CD14-positive monocyte (primary cell): ENCODE measurements at places on chromosomes 1 and 21.

DNA sequence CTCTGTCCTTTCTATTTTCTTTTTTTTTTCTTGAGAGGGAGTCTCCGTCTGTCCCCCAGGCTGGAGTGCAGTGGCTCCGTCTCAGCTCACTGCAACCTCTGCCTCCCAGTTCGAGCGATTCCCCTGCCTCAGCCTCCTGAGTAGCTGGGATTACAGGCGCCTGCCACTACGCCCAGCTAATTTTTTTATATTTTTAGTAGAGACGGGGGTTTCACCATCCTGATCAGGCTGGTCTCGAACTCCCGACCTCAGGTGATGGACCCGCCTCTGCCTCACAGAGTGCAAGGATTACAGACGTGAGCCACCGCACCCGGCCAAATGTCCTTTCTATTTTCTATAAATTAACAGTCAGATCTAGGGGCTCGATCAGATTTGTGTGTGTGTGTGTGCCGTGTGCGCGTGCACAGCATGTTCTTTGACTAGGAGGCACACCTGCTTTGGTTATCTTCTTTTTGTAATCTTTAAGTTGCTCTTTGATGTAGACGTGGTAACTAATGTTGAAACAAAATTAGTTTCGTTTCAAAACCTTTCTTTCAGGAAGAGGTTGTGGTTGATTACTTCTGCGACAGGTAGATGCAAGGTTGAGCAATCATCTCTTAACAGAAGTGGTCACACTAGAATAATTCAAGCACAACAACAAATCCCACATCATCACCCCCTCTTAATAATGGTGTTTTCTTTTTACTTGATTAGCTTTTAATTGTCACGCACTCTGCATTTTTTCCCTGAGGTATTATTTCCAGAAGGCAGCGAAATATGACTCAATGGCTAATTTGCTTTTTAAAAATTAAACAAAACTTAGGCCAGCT, 779 bp upstream of the DEGS1 start:
- no peak for DNase-seq

- no peak for DNase-seq
These were observed 227.2 kb downstream of the OLFM3 start for GRCh38 chr1:101769520-101769919.

GRCh38 chr1:165056914-165057313, 299.6 kb downstream of the LMX1A start:
- DNase-seq, result no peak

- DNase-seq, result no peak
These were observed 67.2 kb downstream of the UCK2 start for GRCh38 chr1:165894591-165894990.

- DNase-seq, result no peak
These were observed 15.8 kb downstream of the GADD45A start for GRCh38 chr1:67700692-67701410.

DNA sequence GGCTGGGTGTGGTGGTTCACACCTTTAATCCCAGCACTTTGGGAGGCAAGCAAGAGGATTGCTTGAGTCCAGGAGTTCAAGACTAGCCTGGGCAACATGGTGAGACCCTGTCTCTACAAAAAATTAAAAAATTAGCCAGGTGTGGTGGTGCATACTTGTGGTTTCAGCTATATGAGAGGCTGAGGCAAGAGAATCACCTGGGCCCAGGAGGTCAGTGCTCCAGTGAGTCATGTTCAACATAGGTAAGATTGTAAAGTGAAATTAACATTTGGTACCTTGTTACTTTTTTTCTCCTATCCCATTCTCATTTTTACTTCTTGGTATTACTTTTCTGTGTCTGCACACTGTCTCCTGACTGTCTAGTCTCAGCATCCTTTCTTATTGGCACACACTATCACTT, 19.0 kb downstream of the MAGI3 start:
- DNase-seq, result no peak

GRCh38 chr1:51750729-51751128, 127.8 kb downstream of the NRDC start:
- no peak for DNase-seq

DNA sequence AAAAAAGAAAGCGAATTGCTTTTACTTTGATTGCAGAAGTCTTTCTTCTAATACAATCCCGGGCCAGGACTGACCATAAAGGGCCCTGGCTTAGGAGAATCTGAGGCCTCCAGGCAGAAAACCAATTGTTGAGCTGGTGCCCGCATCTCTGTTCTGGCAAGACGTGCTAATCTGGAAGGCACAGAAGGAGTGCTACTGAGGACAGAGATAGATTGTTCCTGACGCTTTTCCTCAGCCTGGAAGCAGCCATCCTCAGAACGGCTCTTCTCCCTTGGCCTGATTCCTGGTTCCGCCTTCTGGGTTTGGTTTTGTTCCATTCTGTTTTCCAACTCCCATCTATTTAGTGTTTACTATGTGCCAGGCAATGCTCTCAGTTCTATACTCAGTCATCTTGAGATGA, 44.8 kb upstream of the SPOCD1 start:
- DNase-seq, result no peak

- DNase-seq, result no peak
These were observed 2.3 kb upstream of the EFCAB14 start for GRCh38 chr1:46721204-46721603.

DNA sequence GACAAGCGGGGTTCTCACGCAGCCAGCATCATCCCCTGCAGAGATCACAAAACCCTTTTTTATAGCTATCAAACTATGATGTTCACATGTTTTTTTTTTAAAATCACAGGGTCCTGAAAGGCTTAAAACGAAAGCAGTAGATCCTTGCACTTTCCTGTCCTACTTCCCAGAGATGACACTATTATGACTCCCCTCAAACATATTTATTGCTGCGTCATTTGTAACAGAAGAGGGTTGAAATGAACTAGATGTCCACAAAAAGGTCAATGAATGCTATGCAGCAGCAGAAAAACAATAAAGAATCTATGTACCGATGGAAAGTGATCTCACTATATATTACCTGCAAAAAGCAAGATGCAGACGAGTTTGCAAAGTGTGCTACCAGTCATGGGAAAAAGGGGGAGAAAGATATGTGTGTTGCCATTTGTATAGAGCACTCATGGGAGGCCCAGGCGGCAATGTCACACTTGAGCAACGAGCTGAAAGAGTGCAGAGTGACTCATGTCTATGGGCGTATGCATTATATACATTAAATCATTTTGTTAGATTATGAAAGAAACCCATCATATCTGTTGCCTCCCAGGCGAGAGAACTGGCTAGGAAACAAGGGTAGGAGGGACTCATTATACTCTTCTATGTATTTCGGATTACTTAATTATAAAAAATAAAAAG, 68.9 kb upstream of the PARP1 start:
- no peak for DNase-seq

GRCh38 chr1:228039986-228040385, 33.2 kb downstream of the WNT3A start:
- no peak for DNase-seq

DNA sequence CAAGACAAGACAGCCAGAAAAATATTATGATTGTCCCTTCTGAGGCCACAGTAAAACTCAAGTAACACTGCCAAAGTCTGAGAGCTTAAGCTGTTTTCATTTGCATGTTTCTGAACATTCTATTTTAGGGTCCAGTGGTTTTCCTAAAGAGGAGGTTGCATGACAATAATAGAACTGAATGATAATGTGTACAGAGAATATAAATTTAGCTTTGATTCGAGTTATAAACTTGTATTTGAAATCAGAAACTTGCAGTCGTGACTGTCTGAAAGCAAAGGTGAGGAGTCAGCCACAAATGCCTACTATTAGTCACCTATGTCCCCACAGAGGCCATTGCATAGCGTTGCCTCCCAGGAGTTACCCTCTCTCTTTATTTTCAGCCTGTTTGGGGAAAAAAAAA, 363.1 kb upstream of the ADGRL2 start:
- DNase-seq, result no peak

DNA sequence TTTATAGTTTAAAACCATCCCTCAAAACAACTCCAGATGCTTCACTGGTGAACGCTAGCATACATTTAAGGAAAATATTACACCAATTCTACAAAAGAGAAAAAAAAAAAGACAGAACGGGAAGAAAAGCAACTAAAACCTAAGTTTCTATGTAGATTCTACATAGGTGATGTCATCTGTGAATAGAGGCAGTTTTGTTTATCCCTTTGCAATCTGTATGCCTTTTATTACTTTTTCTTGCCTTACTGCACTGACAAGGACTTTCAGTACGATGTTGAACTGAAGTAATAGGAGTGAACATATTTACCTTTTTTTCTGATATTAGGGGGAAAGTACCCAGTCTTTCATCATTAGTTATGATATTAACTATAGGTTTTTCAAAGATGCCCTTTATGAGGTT, 101.7 kb upstream of the HAO2 start:
- DNase-seq, result no peak

DNA sequence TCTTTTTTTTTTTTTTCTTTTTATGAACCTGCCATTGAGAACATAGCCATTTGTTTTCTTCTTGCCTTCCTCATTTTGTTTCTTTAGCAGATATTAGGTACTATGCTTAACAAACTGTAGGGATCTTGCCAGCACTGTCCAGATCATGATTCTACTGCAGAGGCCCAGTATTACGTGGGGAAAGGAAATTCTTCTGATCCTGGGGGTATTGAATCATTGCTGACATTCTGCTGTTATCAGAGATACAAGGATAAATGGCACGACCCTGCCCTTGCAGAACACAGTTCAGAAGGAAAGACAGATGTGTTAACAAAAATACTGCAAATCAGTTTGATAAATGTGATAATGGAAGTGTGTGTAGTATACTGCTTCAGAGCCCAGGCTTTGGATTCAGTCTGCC, 56.2 kb downstream of the BTBD8 start:
- DNase-seq, result no peak

GRCh38 chr1:86176226-86176625, 19.7 kb upstream of the COL24A1 start:
- no peak for DNase-seq

DNA sequence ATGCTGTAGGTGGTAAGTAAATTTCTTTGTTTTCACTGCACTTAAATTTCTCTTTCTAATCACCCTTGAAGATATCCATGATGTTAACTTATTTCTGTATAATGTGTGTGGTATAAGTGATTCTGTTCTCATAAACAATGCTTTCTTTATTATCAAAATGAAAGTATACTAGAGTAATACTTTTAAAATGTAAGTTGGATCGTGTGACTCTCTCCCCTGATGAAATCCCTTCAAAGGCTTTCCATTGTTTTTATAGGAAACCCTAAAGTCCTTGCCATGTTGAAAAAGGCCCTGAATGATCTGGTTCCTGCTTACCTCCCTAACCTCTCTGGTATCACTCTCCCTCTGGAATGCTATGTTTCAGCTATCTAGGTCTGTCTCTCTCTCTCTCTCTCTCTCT, 191.1 kb upstream of the LHX8 start:
- no peak for DNase-seq

GRCh38 chr21:14119038-14119437, 91.7 kb downstream of the LIPI start:
- no peak for DNase-seq

DNA sequence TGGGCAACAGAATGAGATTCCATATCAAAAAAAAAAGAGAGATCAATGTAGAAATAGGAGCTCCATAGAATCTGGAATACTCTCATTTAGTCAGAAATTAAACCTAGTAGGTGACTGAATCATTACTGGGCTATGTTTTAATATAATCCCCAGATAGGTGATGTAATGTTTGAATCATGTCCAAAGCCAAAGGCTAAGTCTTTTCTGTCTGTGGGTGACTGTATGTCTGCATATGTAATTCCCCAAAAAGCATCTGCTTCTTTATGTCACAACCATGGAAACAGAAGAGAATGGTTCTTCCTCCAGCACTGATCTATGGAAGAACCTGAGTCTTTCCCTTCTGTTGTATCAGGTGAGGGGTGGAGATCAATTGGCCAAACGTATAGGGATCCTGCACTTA, 5.8 kb downstream of the LAMC2 start:
- DNase-seq, result no peak

- DNase-seq, result no peak
These were observed 2.6 kb upstream of the TMEM240 start for GRCh38 chr1:1542766-1543705.
